T-cell (primary cell): ENCODE measurements at places on chromosomes 7 and 10.

DNA sequence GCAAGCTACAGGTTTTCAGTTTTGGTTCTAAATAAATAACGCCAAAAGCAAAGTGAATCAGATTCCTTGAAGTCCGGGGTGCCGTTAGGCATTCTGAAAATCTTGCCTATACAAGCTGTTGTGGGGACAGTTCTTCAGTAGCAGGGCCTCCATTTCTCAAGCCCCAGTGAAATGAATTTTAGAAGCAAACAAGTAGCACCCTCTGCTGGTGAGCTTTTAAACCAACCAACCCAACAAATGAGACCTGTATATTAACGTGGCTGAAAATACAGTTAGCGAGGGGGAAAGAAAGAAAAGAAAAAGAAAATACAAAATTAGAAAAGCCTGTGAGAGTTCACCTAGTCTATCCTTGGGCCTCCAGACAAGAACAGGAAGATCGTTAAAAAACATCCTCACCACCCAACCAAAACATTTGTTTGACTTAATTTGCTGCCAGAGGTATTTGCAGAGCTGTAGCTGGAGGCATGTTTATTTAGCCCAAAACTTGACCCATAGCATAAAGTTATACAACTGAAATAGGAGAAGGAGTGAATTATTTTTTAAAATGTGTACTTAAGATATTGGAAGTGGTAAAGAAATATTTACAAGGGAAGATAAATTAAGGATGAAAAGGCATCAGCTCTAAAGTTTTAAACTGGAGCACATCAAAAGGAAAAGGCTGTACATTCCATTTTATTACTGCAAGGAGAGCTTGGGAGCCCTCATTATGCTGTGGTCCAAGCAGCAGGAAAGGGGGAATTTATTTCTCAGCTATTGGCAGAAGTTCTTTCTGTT, 98.9 kb downstream of the DYNC1I1 start:
- DNase-seq: no peak

DNA sequence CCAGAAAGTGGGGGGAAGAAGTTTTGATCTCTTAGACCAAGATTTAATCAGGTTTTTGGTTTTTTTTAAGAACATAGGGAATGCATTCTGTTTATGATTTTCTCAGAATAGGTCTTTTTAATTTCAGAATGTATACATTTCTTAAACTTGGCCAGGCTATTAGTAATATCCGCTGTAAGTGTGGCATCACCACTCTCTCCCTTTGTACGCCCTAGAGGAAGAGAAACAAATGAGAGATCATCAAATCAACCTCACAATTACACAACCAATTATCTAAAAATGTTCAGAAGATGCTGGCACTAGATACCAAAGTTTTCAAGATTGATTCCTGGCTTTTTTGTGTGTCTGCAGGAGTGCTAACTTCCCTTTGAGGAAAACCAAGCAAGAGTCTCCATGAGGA, 70.0 kb downstream of the KLF6 start:
- no peak for DNase-seq

- no peak for DNase-seq
Observed at GRCh38 chr7:41116817-41117216, 586.1 kb downstream of the INHBA start.

- DNase-seq: no peak
Observed at GRCh38 chr10:58516119-58516518, 3.4 kb downstream of the BICC1 start.

- DNase-seq: no peak
Observed at GRCh38 chr7:47830015-47830414, 118.3 kb downstream of the PKD1L1 start.

- DNase-seq: no peak
Observed at GRCh38 chr7:875051-875450, 1.3 kb upstream of the GET4 start.

DNA sequence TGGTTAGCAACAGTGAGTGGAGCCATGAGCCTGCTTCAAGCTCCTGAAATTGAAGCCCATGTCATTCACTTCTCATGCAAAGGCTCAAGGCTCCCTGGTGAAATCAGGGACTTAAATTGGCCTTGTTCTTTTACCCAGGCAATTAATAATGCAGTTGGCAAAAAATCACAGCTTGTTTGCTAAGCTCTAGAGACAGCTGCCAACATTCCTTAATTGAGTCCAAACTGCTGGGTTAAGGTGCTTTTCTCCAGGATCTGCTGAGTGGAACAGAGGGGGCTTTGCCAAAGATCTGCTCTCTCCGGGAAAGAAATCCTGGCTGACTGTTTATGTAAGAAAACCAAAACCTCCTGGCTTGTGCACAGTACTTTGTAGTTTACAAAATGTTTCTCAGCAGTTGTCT, 257.6 kb upstream of the GHITM start:
- DNase-seq: no peak

DNA sequence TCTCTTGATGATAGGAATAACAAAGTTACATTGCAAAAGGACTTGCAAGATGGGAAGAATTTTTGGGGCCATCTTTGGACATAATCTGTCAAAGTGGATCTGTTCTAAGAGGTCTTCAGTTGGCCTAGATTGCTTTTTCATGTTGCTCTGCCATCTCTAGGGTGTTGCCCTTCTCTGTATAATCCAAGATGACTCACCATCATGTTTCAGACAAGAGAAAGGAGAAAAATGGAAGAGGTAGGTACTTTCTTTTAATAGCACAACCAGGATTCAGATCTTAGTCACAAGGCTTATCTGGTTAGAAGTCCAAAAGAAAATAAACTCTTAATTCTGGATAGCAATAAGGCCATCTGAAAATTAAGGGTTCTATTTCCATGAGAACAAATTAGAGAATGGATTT, 38.7 kb upstream of the FOXP2 start:
- no peak for DNase-seq

DNA sequence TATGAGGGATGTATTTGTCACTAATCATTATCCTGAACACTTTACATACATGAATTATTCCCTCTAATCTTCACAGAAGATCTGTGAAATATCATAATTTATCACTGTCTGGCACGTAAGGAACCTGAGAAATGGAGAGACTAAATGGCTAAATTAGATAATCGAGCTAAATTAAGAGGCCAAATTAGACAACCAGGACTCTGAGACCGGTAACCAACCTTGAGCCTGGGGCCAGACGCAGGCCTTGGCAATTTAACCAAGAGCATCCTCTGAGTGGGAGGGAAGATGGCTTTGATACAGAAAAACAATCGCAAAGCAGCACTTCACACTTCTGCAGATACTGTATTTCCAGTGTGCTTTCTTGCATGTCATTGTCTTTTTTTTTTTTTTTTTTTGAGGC, 21.4 kb downstream of the SVOPL start:
- no peak for DNase-seq
